ENCODE measurements at places on chromosomes 5 and 9.

GRCh38 chr5:143454936-143455516, 51.5 kb upstream of the NR3C1 start:
- no peak for DNase-seq
- H3K27me3 ChIP-seq = no peaks in the 10 kb centered on the region
- H3K4me3 ChIP-seq = no peak overlapping the region
- peaks cover 9% of the 10 kb centered on the region for H3K4me1 ChIP-seq

- DNase-seq = peak; percentile 76
- H3K27ac ChIP-seq = peak overlapping the region; percentile 70
- no peaks in the 10 kb centered on the region for H3K36me3 ChIP-seq
- no peaks in the 10 kb centered on the region for H3K27me3 ChIP-seq
- H3K4me3 ChIP-seq = 0 out of 2 replicates have a peak overlapping the region, but pooled peaks have one; percentile 10
Observed at GRCh38 chr9:22240619-22241018, 206.0 kb upstream of the DMRTA1 start.

- no peaks in the 10 kb centered on the region for H3K4me1 ChIP-seq
- no peaks in the 10 kb centered on the region for H3K36me3 ChIP-seq
- H3K27me3 ChIP-seq = no peaks in the 10 kb centered on the region
Observed at GRCh38 chr5:83149671-83150070, 72.3 kb downstream of the XRCC4 start.

DNA sequence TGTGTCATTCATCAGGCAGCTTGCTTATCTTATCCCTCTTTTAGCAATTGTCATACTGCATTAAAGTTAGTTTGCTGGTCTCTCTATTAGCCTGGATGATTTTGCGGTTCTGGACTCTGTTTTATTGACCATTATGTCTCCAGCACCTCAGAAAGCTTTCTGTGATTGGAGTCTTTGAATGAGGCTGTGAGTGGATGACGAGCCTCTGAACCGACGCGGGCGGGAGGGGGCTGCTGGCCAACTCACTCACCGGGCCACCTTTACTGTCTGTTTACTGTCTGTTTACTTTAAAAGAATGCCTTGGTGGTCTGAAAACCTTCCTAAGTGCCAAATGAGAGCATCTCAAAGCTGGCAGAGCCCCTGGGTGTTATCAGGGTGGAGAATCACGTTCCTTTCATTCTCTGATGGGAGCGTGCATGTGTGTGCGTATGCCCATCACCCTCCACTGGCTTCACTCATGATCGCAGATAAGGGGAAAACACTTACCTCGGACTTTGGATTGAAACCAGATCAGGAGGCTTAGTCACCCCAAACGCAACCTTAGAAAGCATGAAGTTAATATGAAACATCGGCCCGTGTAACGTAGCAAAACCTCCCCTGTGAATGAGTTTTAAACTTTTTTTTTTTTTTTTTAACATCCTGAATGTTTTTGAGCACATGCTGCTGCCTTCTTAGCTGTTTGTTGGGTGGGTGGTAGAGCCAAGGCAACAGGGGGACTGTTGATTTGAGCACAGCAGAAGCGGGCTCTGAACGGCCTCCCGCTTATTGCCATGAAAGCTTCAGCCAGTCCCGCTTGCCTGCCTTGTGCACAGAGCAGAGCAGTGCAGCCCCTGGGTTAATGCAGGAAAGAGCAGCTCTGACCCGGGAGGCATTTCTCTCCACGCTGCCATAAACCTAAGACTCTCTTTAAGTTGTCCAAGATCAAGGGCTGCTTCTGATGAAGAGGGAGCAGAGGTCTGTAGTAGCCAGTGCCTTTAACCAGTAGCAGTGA, 173.6 kb downstream of the GADD45G start:
- peaks cover 52% of the 10 kb centered on the region for H3K27me3 ChIP-seq
- no peaks in the 10 kb centered on the region for H3K4me1 ChIP-seq
- DNase-seq = no peak
- H3K4me3 ChIP-seq = no peak overlapping the region

DNA sequence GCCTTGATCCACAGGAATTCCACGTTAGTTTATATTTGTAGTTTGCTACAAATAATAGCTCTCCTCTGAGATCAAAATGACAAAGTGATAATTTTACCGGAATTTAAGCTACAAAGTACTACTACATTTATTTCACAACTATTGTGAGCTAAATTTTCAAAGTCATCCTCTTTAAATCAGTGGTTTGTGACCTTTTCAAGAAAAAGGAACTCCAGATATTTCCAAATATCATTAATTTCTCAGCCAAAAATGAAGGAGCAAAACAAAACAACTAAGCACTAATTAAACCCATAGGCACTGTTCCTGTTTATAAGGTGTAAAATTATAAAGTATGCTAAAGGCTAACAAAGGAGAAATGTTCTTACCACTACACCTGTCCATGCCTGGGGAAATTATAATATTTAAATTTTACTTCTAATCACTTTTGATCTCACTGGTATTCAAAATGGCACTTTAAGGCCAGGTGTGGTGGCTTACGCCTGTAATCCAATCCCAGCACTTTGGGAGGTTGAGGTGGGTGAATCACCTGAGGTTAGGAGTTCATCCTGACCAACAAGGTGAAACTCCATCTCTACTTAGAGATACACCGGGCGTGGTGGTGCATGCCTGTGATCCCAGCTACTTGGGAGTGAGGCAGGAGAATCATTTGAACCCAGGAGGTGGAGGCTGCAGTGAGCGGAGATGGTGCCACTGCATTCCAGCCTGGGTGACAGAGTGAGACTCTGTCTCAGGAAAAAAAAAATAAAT, 77.5 kb downstream of the CEMIP2 start:
- H3K4me3 ChIP-seq = no peak overlapping the region
- peaks cover 15% of the 10 kb centered on the region for H3K4me1 ChIP-seq
- H3K36me3 ChIP-seq = peaks cover 4% of the 10 kb centered on the region
- H3K27me3 ChIP-seq = no peaks in the 10 kb centered on the region
- no peak overlapping the region for H3K27ac ChIP-seq
- DNase-seq = peak; percentile 48

DNA sequence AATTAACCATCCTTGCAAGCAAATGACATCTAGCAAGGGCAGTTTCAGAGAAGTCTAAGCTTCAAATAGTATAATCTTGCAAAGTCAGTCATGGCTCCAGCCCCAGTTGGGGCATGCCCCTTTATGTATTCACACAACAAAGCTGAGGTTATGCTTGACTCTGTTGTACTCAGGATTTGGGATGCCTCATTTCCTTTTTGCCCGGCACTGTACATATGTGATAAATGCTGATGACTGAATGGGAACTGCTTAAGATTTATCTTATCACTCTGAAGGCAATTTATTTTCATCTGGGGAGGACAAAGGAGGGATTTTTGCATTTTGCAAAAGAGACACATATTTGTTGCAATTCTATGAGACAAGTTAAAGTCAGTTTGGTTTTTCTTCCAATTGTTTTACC, 219.2 kb downstream of the TRPM3 start:
- H3K27me3 ChIP-seq = no peaks in the 10 kb centered on the region
- H3K27ac ChIP-seq = no peak overlapping the region
- H3K4me1 ChIP-seq = peaks cover 12% of the 10 kb centered on the region
- H3K4me3 ChIP-seq = no peak overlapping the region
- no peak for DNase-seq
- H3K36me3 ChIP-seq = no peaks in the 10 kb centered on the region

DNA sequence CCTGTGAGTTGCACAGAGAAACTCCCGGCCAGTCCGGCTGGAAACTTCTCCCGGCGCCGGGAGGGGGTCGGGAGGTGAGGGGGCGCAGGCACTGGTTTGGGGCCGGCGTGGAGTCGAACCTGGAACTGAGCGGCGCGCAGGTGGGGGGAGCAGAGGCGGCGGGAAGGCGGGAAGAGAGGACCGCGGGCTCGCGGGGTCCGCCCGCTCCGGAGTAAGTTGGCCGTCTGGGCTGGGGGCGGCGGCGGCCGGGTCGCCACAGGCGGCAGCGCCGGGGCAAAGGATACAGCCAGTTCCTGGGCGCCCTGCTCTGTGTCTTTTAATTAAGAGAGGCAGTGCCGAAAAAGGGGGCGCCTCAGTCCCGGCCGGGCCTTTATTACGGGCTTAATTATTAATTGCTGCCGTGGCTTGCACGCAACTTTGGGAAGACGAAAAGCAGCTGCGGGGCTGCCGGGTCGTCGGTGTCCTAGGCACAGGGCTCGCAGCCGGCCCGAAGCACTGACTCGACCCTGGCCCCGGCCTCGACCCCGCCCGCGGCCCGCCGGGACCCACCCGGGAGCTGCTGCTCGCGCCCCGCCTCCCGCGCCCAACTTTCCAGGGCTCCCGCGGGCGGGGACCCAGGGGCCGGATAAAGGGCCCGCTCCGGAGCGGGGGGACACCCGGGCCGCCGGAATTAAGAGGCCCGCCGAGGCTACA, 1.1 kb downstream of the NTNG2 start:
- no peak overlapping the region for H3K27ac ChIP-seq
- no peak for DNase-seq

DNA sequence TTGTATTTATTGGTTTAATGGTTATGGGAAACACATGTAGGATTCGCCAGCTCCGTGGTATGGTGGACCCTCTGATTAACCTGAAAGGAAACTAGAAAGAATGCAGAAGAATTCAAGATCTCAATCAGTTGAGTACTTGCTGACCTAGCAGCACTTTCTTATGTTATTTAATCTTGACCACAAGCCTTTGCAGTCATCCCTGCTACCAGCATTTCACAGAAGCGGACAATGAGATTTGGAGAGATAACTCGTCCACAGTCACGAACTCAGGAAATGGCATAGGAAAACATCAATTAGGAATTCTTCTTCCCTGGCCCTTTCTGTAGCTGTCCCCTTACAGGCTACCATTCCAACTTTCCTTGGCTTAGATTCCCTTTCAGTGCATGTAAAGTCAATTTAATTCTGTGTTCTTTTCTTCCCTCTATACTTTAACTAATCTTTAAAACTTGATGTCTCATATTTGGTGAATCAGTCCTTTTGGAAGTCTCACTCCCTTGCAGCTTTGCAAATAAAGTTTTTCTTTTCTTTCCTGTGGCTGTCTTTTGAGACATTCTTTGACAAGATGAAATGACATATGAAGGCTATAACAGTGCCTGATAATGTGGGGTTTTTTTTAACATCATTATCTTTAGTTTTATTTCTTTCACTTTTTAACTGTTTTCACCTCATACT, 1.3 kb upstream of the SLC44A1 start:
- H3K27me3 ChIP-seq = no peaks in the 10 kb centered on the region
- no peak overlapping the region for H3K27ac ChIP-seq
- no peaks in the 10 kb centered on the region for H3K36me3 ChIP-seq

DNA sequence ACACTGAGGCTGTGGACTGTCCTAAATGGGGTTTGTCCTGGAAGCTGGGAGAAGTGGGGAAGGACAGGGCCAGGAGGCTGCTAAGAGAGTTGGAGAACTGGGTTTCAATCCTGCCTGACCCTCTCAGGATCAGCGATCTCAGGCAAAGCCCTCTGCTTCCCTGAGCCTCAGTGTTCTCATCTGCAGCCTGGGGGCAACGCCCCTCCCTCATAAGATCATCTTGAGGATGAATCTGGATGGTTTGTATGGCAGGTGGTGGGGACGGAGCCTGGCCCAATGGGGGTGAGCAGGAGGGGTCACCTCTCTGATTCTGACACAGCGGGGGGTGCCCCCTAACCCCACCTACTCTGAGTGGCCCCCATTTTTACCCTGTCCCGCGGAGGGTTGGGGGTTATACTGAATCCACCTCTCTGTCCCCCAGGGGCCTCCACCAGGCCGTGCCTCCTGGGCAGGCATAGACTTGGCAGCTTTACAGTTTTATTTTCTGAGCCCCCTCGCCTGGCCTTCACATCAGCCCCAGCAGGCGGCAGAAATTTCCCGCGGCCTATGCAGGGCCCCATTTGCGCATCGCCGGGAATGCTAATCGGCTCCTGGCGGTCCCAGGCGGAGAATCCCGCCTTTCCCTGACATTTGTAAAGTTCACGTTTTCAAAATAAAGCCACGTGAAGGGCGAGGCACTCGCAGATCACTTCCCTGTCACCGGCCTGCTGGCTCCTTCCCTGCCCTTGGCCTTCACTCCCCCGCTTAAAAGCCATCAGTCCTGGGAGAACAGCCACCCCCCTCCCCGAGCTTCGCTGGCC, 17.8 kb upstream of the LAMC3 start:
- H3K4me3 ChIP-seq = no peak overlapping the region
- H3K27me3 ChIP-seq = no peaks in the 10 kb centered on the region
- no peak for DNase-seq
- H3K36me3 ChIP-seq = no peaks in the 10 kb centered on the region

DNA sequence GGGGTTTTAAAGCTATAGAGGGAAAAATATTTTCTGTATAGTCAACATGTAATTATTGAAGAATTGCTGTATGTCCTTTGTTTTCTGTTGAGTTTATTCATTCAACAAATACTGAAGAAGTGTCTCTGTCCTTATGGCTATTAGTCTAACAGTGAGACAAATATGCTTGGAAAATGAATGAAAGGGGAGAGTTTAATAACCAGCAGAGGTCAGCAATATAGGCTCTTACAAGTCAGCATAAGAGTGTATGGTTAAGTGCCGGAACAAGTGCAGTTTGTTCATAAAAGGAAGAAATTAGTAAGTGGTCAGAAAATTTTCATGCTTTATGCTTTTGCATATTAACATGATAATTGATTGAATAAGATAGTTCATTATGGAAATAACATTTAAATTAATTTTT, 3.6 kb downstream of the SCAMP1 start:
- H3K27me3 ChIP-seq = no peaks in the 10 kb centered on the region
- H3K27ac ChIP-seq = no peak overlapping the region
- H3K36me3 ChIP-seq = no peaks in the 10 kb centered on the region
- no peak overlapping the region for H3K4me3 ChIP-seq

DNA sequence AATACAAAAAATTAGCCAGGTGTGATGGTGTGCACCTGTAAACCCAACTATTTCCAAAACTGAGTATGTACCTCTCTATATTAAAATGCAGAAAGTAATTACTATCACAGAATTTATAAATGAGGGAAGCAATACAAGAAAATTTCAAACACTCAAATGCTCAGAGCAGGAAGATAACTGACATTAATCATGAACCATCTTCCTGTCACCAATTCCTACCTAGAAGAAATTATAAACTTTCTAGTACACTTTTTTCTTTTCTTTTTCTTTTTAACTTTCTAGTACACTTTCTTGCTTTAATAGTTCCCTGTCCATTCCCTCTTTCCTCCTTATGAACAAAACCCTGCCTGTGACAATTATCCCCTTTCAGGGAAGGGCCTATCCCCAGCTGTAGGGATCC, 106.8 kb downstream of the MED27 start:
- no peaks in the 10 kb centered on the region for H3K27me3 ChIP-seq
- H3K4me1 ChIP-seq = no peaks in the 10 kb centered on the region
- no peaks in the 10 kb centered on the region for H3K36me3 ChIP-seq
- H3K4me3 ChIP-seq = no peak overlapping the region
- no peak overlapping the region for H3K27ac ChIP-seq

GRCh38 chr5:109281136-109281690, 128.6 kb downstream of the PJA2 start:
- no peak overlapping the region for H3K27ac ChIP-seq
- H3K4me3 ChIP-seq = no peak overlapping the region
- no peak for DNase-seq
- H3K27me3 ChIP-seq = no peaks in the 10 kb centered on the region
- H3K4me1 ChIP-seq = no peaks in the 10 kb centered on the region

- H3K4me3 ChIP-seq = no peak overlapping the region
- H3K4me1 ChIP-seq = no peaks in the 10 kb centered on the region
- peak; percentile 13 for DNase-seq
Observed at GRCh38 chr5:111954516-111955395, 197.8 kb upstream of the NREP start.

GRCh38 chr9:2681981-2682380, 35.3 kb upstream of the KCNV2 start:
- no peaks in the 10 kb centered on the region for H3K27me3 ChIP-seq
- H3K4me1 ChIP-seq = no peaks in the 10 kb centered on the region
- no peak overlapping the region for H3K4me3 ChIP-seq

Measured in PC-3 (cell line).